ENCODE measurements at places on chromosomes 11 and 22.

DNA sequence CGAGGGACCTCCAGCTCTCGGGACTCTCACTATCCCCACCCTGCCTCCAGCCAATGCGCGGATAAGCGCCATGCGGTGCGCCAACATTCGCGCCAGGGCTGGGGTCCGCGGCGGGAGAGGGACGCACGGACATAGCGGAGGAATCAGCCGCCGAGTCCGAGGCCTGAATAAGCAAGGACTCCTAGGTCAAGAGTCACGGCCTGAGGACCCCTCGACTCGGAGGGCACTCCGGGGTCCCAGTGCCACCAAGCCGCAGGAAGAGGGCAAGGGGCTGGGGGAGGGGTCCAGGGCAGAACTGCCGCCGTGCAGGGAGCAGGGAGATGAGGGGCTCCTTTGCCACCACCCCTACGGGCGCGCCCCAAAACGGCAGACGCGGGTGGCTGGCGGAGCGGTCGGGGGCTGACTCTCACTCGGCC, 552 bp downstream of the DSCAML1 start:
- no peak for DNase-seq

DNA sequence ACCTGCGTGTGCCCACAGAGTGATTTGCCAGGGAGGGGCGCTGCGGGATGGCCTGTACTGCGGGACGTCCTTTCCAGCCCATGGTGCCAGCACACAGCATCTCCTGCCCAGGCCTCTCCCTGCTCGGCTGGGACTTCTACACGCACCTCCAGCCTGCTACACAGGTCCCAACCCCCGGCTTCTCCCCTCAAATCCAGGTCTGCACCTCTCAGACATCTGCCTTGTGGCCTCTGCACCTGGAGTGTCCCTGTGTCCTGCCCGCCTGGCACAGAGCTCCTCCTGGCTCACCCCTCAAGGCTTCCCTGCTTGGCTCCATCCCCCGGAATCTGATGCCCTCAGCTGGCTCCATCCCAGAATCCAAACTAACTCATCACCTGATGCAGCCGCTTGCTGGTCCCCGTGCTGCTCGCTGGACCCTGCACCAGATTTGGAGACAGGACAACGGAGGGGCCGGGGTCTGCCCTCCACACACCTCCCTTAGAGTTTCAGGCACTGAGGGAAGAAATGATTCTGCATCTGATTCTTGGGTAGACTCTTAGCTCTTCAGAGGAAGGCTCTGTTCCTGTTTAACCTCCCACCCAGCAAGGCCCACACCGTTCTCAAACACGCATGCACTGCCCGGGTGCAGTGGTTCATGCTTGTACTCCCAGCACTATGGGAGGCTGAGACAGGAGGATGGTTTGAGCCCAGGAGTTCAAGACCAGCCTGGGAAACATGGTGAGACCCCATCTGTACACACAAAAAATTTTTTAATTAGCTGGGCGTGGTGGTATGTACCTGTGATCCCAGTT, 4.0 kb upstream of the LSP1 start:
- no peak for DNase-seq

GRCh38 chr11:134150195-134150903, 73.4 kb downstream of the NCAPD3 start:
- DNase-seq, result no peak

DNA sequence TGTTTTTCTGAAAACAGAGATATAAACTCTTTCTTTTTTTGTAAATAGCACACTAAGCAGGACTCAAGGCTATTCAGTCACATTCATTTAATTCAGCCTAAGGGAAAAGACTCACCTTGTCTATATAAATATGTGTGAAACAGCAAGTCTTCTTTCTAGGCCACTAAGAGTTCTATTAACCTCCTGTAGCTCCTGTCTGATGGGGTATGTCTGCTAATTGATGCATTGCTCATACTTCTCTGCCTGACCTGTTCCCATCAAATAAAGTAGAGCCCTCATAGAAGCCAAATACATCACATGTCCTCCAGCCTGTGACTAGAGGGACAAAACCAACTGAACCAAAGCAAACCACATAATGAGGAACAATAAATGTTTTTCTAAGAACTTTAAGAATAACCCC, 68.2 kb downstream of the MSANTD4 start:
- no peak for DNase-seq

DNA sequence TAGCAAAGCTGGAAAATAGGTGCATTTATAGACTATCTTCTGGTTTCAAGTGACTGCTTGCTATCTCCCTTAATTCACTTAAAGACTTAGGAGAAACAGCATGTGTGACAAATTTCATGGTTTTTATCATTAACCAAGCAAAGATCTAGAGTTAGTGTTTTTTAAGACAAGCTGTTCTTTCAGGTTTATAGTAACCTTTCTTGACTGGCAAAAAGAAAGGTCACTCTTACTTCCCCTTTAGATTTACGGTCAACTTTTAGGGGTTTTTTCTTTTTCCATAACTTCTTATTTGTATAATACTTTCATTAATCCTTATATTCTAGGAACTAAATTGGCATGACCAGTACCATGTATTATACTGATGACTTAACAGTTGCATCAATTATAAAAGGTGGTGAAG, 46.6 kb downstream of the KDM2A start:
- no peak for DNase-seq

DNA sequence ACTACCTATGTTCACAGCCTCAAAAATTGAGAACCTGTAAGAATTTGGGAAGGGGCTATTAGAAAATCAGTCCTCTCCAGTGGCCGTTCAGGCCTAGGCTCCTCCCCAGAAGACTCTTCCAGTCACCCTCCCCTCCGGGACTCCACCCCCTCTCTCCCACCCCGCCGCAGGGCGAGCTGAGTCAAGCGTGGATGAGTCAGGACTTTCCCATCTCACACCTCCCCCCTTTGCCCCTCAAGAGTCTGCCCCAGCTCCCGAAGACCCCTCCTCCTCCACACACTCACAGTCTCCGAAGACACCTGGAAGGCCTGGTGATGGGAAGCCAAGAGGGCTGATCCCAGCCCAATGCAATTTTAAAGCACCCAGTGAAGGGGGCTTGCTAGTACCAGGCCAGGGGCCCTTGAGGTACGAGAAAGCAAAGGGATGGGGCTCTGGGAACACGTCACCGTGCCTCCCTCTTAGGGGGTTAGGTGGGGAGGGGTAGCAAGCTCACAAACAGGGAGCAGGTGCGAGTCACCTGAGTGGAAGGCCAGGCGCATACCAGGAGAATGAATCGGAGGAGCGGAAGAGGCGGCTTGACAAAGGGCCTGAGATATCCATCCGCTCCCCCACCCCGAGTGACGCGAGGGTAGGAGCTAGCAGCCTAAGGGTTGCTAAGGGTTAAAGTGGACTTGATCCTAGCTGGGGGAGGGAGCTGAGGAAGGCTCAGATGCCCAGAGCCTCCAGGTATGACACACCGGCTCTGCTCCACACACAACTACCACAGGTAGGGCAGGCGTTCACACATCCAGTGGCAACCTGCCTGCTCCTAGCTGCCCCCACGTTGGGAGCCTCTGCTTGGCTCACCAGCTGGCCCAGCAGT, 13.6 kb downstream of the BCL9L start:
- DNase-seq, result peak; percentile 90

GRCh38 chr22:36918586-36919284, 5.3 kb downstream of the CSF2RB start:
- no peak for DNase-seq

GRCh38 chr11:76748948-76749347, 34.2 kb upstream of the TSKU start:
- no peak for DNase-seq

DNA sequence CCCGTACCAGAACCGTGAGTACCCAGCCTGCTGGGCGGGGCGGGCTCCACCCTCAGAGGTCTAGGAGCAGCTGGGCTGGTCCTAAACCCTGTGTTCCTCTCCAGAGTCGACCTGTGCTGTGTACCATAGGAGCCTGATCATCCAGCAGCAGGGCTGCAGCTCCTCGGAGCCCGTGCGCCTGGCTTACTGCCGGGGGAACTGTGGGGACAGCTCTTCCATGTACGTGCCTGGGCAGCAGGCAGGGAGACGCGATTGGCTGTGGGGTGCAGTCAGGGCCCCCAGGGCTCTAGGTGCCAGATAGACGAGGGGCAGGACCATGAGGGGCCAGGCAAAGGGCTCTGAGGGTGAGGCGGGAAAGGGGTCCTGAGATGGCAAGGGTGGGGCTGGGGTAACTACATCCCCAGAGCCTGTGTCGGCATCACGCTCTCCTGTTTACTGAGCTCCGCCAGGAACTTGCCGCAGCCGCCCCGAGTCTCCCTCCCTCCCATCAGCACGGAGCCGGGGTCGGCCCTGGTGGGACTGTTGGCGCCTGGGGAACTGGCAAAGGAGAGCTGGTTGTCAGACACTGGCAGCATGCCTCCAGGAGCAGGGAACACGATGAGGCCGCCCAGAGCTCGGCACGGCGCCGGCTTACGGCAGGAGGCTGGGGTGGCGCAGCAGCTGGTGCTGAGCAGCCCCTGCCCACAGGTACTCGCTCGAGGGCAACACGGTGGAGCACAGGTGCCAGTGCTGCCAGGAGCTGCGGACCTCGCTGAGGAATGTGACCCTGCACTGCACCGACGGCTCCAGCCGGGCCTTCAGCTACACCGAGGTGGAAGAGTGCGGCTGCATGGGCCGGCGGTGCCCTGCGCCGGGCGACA, 22.9 kb upstream of the MUC5B start:
- DNase-seq, result no peak

Data from myocyte (in vitro differentiated cells).